Activated CD4-positive, alpha-beta memory T cell treated with anti-CD3 and anti-CD28 coated beads, Interleukin-2, amount 10 ng/mL, durations not matched to agents 7 days and 5 days (primary cell): ENCODE measurements at places on chromosomes 6 and 20. TPM values are rescaled to one million over a fixed set of nuclear protein-coding genes. Genes with fewer than 3 reads are reported as not detected.

DNA sequence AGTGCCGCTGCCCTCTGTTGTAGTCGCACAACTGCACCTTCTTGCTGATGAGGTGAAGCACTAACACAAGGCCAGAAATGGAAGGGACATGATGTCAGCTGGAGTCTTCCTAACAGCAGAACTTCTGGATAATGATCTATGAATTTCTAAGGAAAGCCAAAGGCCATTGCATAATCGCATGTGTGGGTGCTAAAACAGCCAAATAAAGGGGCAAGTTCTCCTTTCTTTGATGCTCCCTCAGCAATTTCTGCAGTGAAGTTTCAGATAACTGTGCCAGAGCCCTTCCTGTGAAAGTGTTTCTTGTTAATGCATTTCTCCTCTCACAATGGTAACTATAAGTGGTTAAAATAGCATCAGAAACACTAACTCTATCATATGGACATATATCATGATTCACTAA lies 8.0 kb upstream of the F13A1 start:
- no peaks in the 10 kb centered on the region for H3K36me3 ChIP-seq
- no peak for DNase-seq
- H3K27ac ChIP-seq, result no peak overlapping the region

- no peaks in the 10 kb centered on the region for H3K36me3 ChIP-seq
- DNase-seq, result peak; percentile 40
- H3K4me1 ChIP-seq, result peaks cover 7% of the 10 kb centered on the region
- no peak overlapping the region for H3K27ac ChIP-seq
- H3K4me3 ChIP-seq, result no peak overlapping the region
- H3K27me3 ChIP-seq, result peaks cover 33% of the 10 kb centered on the region
Observed at GRCh38 chr6:166221040-166221439, 53.4 kb upstream of the TBXT start.

- H3K27me3 ChIP-seq, result peaks cover 17% of the 10 kb centered on the region
- H3K4me1 ChIP-seq, result no peaks in the 10 kb centered on the region
- DNase-seq, result no peak
Observed at GRCh38 chr20:33251496-33251895, 15.7 kb downstream of the BPIFA1 start.

DNA sequence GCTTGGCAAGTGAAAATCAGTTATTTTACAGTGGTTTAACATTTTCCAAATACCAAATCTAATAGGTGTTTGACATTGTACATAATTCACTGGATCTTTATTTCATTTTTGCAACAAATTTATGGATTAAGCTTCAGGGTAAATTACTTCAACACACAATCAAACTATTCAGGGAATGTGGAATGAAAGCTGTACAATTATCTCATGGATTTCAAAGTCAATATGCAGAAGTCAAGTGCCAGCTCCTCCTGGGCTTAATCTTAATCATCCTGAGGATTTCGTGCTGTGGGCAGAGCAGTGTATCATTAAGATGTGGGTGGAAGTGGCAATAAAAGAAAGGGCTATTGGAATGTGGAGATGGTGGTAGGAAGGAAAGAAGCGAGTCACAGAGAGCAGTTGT lies 548.8 kb downstream of the COL12A1 start:
- H3K4me1 ChIP-seq, result no peaks in the 10 kb centered on the region
- H3K27ac ChIP-seq, result no peak overlapping the region
- DNase-seq, result no peak
- H3K36me3 ChIP-seq, result no peaks in the 10 kb centered on the region

DNA sequence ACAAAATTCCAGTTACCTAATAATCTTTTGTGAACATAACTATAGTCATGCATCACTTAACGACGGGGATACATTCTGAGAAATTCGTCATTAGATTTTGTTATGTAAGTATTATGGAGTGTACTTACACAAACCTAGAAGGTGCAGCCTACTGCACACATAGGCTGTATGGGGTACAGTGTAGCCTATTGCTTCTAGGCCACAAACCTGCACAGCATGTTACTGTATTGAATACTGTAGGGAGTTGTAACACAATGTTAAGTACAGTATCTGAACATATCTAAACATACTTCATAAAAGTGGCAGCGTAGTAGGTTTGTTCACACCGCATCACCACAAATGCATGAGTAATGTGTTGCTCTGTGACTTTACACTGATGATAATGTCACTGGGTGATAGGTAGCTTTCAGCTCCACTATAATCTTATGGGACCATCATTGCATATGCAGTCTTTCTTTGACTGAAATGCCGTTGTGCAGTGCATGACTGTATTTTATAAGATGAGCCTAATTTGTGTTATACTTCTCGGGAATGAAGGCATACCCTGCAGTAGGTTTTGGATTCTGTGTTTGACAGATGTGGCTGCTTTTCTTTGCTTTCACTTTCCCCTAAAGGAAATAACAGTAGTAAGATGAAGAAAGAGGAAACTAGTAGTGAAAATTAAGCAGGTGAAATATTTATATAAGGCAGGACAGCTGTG lies 365.6 kb downstream of the FARS2 start:
- H3K27ac ChIP-seq, result peak overlapping the region; percentile 61
- H3K27me3 ChIP-seq, result no peaks in the 10 kb centered on the region
- H3K36me3 ChIP-seq, result no peaks in the 10 kb centered on the region
- H3K4me3 ChIP-seq, result peak overlapping the region; percentile 44

GRCh38 chr6:110400208-110400607 lies 15.2 kb downstream of the DDO start:
- no peaks in the 10 kb centered on the region for H3K36me3 ChIP-seq
- no peak overlapping the region for H3K4me3 ChIP-seq
- no peak overlapping the region for H3K27ac ChIP-seq
- H3K4me1 ChIP-seq, result no peaks in the 10 kb centered on the region
- H3K27me3 ChIP-seq, result peaks cover 17% of the 10 kb centered on the region

DNA sequence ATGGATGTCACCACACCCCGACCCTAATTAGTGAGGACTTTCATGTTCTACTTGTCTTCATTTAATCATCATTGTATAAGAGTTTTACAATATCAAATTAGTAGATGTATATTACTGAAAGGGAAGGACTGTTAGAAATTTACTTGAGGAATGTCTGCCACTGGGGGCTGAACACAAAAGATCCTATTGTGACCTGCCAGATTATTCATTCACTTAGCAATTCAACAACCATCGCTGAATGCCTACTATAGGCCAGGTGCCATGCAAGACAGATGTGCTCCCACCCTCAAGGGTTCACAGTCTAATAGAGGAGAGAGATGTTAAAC lies 8.0 kb upstream of the RBCK1 start:
- no peak overlapping the region for H3K4me3 ChIP-seq
- peaks cover 22% of the 10 kb centered on the region for H3K36me3 ChIP-seq
- no peak overlapping the region for H3K27ac ChIP-seq
- H3K4me1 ChIP-seq, result peaks cover 23% of the 10 kb centered on the region
- no peaks in the 10 kb centered on the region for H3K27me3 ChIP-seq

DNA sequence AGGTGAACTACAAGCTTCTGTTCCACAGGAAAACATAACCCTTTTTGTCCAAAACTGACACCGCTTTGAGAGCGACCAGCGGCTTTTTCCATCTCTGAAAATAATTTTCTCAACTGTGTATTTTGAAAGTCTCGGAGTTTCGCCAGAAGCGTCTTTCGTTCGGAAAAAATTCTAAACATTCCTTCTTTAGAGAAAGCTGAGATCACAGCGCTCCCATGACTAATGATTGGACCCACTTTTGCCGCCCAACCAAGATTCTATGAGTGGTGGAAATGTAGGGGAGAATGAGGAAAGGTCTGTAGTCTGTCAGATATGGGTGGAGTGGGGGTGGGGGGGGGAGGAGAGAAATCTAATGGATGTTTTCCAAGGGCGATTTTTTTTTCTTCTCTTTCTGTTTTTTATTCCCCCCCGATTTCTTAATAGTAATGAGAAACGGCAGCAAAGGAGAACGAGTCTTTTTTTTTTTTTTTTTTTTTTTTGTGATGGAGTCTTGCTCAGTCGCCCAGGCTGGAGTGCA lies 189.3 kb downstream of the TRIM27 start:
- H3K27me3 ChIP-seq, result peaks cover 87% of the 10 kb centered on the region
- H3K36me3 ChIP-seq, result peaks cover 18% of the 10 kb centered on the region
- H3K4me3 ChIP-seq, result no peak overlapping the region
- DNase-seq, result no peak

- no peak overlapping the region for H3K4me3 ChIP-seq
- no peak for DNase-seq
- H3K36me3 ChIP-seq, result no peaks in the 10 kb centered on the region
- no peaks in the 10 kb centered on the region for H3K27me3 ChIP-seq
- no peak overlapping the region for H3K27ac ChIP-seq
Observed at GRCh38 chr20:42018979-42019378, 400.8 kb upstream of the CHD6 start.

- peaks cover 46% of the 10 kb centered on the region for H3K27me3 ChIP-seq
- DNase-seq, result peak; percentile 31
Observed at GRCh38 chr6:117477988-117478852, 4.3 kb upstream of the DCBLD1 start.

GRCh38 chr6:135052939-135053338 lies 1.7 kb downstream of the HBS1L start:
- peak overlapping the region; percentile 27 for H3K27ac ChIP-seq
- DNase-seq, result no peak
- H3K27me3 ChIP-seq, result no peaks in the 10 kb centered on the region
- peaks cover 39% of the 10 kb centered on the region for H3K36me3 ChIP-seq
- peaks cover 52% of the 10 kb centered on the region for H3K4me1 ChIP-seq

DNA sequence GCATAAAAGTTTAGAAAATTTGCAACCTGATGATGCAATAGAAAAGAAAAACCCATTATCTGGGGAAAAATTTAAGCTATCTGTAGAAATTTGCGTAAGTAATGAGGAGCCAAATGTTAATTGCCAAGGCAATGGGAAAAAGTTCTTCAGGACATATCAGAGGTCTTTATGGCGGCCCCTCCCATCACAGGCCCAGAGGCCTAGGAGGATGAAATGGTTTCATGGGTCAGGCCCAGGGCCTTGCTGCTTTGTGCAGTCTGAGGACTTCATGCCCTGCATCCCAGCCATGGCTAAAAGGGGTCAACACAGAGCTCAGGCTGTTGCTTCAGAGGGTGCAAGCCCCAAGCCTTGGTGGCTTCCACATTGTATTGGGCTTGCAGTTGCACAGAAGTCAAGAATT lies 582.8 kb downstream of the COL12A1 start:
- no peak overlapping the region for H3K4me3 ChIP-seq
- DNase-seq, result no peak
- no peak overlapping the region for H3K27ac ChIP-seq

- no peaks in the 10 kb centered on the region for H3K27me3 ChIP-seq
- no peak overlapping the region for H3K4me3 ChIP-seq
- no peaks in the 10 kb centered on the region for H3K36me3 ChIP-seq
- DNase-seq, result no peak
- H3K27ac ChIP-seq, result no peak overlapping the region
Observed at GRCh38 chr6:168525926-168526630, 85.1 kb downstream of the SMOC2 start.

DNA sequence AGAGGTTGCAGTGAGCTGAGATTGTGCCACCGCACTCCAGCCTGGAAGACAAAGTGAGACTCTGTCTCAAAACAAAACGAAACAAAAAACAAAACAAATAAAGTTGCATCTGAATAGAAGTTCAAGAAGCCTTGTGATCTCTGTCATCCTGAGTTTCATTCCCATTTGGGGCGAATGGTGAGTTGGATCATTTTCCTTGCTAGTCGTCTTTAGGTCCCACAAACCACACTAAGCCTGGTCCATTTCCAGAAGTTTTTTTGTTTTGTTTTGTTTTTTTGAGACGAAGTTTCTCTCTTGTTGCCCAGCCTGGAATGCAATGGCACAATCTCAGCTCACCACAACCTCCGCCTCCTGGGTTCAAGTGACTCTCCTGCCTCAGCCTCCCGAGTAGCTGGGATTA lies 33.8 kb downstream of the ZNF217 start:
- peaks cover 7% of the 10 kb centered on the region for H3K36me3 ChIP-seq
- H3K4me3 ChIP-seq, result no peak overlapping the region
- no peaks in the 10 kb centered on the region for H3K4me1 ChIP-seq
- no peak overlapping the region for H3K27ac ChIP-seq

GRCh38 chr20:24357177-24357576 lies 112.3 kb upstream of the SYNDIG1 start:
- DNase-seq, result no peak
- H3K27ac ChIP-seq, result no peak overlapping the region
- no peaks in the 10 kb centered on the region for H3K4me1 ChIP-seq
- no peaks in the 10 kb centered on the region for H3K36me3 ChIP-seq
- H3K4me3 ChIP-seq, result no peak overlapping the region

- H3K27ac ChIP-seq, result no peak overlapping the region
- H3K36me3 ChIP-seq, result no peaks in the 10 kb centered on the region
- H3K4me1 ChIP-seq, result peaks cover 28% of the 10 kb centered on the region
Observed at GRCh38 chr20:25252686-25253421, 5.0 kb downstream of the PYGB start.

BMP2 gene
- not detected for total RNA-seq

LCA5 gene
- total RNA-seq, result 0.15 TPM

BLTP3A gene
- 12.6 TPM for total RNA-seq

DLL1 gene
- total RNA-seq, result 0.20 TPM

PTGIS gene
- total RNA-seq, result 1.6 TPM

CD83 gene
- total RNA-seq, result 5.5 TPM

ARMH2 gene
- 1.5 TPM for total RNA-seq

NHSL1 gene
- total RNA-seq, result 1.0 TPM

REM1 gene
- total RNA-seq, result not detected

CST7 gene
- 178 TPM for total RNA-seq
